Mesothelial cell of epicardium (in vitro differentiated cells): ENCODE measurements at places on chromosomes 7 and 10. TPM values are rescaled to one million over a fixed set of nuclear protein-coding genes. Genes with fewer than 3 reads are reported as not detected.

The PLAU gene
- total RNA-seq = 3.4 to 5.1 TPM (median 4.7 TPM) in 3 replicates

- DNase-seq = no peak
- H3K27me3 ChIP-seq = no peaks in the 10 kb centered on the region
- no peak overlapping the region for H3K27ac ChIP-seq
- H3K4me1 ChIP-seq = no peaks in the 10 kb centered on the region
- H3K36me3 ChIP-seq = peaks cover 1% of the 10 kb centered on the region
These were observed 112.5 kb upstream of the GHITM start for GRCh38 chr10:84026821-84027257.

DNA sequence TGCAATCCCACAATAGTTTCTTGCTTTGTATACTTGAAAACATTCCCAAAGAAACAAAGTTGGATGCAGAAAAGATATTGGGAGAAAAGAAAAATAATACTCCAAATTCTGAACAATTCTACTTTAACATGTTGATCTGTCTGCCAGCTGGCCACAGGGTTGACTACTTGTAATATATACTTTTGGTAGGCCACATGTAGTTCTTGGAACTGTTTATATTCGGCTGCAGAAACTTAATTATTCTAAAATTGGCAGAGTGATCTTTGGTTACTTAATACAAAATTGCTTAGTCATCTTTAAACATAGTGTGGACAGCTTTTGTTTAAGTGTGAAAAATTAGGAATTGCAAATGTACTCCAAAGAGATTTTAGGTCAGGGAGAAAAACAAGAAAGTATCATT lies 76.0 kb downstream of the CALD1 start:
- H3K36me3 ChIP-seq = peaks cover 2% of the 10 kb centered on the region
- H3K27me3 ChIP-seq = no peaks in the 10 kb centered on the region
- no peak for DNase-seq
- H3K4me1 ChIP-seq = peaks cover 46% of the 10 kb centered on the region
- peak overlapping the region; percentile 70 for H3K27ac ChIP-seq

DNA sequence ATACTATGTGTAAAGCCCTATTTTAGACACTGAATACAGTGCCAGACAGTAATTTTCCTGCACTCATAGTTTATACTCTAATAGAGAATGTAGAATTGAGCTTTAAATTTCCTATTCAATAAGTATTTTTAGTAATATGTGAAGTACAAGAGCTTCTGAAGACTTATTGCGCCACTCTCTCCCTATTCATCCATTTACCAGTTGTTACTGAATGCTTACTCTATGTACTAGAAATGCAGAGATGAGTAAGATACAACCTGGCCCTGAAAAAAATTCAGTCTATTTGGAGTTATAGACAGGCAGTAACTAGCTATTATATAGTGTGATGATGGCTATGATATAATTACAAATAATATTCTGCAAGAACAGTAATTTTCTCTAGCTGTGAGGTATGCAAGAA lies 98.8 kb downstream of the ADK start:
- H3K36me3 ChIP-seq = no peaks in the 10 kb centered on the region
- H3K27ac ChIP-seq = no peak overlapping the region
- no peak for DNase-seq
- H3K27me3 ChIP-seq = no peaks in the 10 kb centered on the region
- H3K4me3 ChIP-seq = no peak overlapping the region

The TWIST1 gene
- total RNA-seq = 111 to 126 TPM (median 120 TPM) in 3 replicates

DNA sequence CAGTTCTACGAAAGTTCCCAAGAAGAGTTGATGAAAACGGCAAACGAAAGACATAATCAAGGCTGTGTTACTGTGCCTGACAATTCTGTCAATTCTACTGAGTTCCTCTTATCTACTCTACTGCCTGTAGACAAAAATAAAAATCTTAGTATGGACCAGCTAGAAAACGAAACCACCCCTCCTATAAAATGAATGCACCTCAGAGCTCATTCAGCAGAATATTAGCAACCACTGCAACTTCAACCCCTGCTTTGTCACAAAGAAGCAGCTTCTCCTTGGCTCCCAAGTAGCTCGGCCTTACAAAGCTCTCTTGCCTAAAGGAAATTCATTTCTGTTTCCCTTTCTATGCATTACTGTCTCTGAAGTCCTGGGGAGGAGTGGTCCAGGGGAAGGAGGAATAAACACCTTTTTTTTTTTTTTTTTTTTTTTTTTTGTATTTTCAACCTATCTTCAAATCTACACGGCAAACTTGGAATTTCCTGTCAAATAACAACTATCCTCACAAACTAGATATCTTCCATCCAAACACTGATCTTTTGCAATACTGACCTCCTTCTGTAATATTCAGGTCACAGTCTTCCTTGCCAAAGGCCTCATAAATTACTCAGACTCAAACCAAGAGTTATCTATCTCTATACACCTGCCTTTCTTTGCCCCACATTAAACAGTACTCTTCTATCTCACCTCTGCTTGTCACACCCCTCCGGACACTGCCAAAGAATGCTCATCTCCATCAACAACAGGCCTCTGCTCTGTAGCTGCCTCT lies 74.3 kb downstream of the GLI3 start:
- no peaks in the 10 kb centered on the region for H3K27me3 ChIP-seq
- peaks cover 65% of the 10 kb centered on the region for H3K4me1 ChIP-seq
- peak overlapping the region; percentile 29 for H3K27ac ChIP-seq
- no peaks in the 10 kb centered on the region for H3K36me3 ChIP-seq
- H3K4me3 ChIP-seq = no peak overlapping the region
- no peak for DNase-seq

DNA sequence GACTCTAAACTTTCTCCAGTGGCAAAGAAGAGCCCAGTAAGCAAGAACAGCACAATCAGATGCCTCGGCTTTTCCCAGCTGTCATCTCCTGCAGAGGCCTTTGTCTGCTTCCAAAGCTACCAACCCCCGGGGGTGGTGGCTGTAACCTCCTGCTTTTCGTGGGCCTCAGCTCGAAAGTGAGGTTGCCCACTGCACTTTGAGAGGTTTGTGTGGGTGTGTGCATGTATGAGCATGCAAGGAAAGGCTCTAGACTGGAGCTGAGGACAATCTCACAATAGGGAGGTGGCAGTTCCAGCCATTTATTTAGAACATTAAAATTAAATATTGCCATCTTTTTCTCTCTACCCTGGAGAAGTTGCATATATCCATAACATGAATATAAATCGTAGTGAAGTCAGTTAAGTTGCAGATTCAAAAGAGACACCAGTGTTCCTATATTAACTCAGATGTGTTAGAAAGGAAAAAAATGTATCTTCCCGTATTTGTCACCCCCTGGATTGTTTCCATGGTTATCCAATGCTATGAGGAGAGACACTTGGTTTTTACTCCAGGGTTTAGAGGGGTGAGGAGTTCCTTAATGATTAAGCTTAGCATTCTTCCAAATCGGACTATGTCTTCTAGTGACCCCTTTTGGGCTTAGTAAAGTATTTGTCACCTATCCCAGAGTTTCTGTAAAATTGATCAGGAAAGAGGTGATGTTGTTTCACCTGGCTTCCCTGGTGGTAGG lies 781.1 kb downstream of the INHBA start:
- no peak for DNase-seq
- H3K4me1 ChIP-seq = peaks cover 10% of the 10 kb centered on the region
- no peak overlapping the region for H3K27ac ChIP-seq
